ENCODE measurements at places on chromosomes 1 and 21.

DNA sequence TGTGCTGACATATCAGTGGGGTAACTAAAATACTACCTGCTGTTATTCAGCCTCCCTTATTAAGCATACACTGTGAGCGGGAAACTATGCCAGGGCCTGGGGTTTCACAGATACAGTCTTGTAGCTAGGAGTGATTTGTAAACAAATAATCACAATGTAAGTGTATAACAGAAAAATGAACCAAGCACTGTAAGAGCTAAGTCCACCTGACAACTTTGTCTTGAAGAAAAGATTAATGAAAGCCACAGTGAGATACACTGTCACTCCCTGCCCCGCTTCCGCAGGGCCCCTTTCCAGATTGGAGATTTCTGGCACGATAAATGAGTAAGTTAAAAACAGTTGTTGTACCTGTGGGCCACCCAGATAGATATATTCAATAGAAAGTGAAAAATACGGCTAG, 4.8 kb downstream of the RCAN3 start:
- no peak for DNase-seq

- DNase-seq: no peak
Observed at GRCh38 chr21:43740497-43741156, 21.7 kb downstream of the PDXK start.

GRCh38 chr1:219269171-219269570, 95.5 kb downstream of the LYPLAL1 start:
- no peak for DNase-seq

GRCh38 chr1:225613006-225613405, 39.9 kb downstream of the ENAH start:
- DNase-seq: no peak
